ENCODE measurements at places on chromosomes 7 and 10.

GRCh38 chr10:43417950-43418768, 9.2 kb upstream of the HNRNPF start:
- no peak for DNase-seq

DNA sequence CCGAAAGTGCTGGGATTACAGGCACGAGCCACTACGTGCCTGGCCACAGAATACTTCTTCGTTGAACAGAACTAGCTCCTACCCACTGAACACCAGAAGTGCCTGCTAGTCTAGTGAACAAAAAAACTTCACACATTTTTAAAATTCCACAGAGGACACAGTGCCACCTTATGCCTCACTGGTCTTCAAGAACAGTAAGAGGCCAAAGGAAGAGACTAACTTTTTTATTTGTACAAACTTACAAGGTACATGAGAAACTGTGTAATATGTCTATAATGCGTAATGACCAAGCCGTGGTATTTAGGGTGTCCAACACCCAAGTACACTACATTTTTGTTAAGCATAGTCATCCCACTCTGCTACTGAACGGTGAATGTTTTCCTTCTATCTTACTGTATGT, 144.4 kb upstream of the PTER start:
- DNase-seq = no peak

DNA sequence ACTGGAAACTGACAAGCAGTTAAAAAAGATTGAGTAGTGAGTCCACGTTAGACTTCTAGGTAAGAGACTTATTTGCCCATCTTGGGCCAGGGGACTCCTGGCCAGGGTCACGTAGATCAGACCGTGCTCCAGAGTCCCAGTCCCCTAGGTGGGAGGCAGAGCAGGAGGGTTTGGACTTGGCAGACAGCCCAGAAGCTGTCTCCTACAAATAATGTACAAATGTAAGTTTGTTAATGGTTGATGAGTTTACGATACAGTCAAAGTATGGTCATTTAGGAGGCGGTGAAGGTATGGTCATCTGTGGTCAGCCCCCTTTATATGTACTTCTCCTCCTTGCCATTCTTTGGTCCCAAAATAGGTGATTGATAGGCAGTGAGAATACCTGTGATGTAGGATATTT, 28.2 kb downstream of the INPP5F start:
- no peak for DNase-seq

GRCh38 chr7:132276234-132276630, 300.0 kb downstream of the PLXNA4 start:
- DNase-seq = no peak

DNA sequence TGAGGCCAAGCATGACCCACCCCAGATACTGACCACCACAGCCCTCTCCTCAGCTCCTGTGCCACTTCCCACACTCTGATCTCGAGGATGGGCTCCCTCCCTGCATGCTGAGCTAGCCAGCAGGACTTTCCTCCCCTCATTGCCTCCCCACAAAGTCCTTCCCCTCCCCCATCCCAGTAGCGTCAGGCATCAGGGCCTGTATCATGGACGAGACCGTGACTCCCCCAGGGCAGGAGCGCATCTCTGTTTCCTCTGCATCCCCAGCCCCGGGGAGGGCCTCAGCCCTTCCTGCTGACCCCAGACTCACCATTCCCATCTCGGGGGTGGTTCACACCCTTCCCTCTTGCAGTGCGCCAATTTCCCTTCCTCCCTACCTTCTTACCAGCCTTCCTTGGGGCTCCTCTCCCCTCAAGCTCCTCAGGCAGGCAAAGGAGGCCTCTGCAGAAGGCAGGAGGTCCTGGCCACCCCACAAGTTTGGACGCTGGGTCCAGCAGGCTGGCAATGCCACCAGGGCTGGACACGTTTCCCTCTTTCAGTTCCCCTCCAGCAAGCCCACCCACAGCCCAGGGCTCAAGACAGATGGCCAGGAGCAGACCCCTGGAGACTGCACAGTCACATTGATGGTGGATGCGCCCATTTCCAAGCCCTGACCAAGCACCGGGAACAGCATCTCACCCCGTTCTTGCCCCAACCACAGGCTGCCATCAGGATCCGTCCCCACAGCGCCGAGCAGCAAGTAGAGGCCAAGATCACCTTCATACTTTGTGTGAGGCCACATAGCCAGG, 36.5 kb downstream of the GRID1 start:
- DNase-seq = no peak

- DNase-seq = no peak
Measured at GRCh38 chr7:84022684-84023308, 171.8 kb downstream of the SEMA3A start.

- no peak for DNase-seq
Measured at GRCh38 chr7:91674470-91674869, 206.0 kb downstream of the MTERF1 start.

DNA sequence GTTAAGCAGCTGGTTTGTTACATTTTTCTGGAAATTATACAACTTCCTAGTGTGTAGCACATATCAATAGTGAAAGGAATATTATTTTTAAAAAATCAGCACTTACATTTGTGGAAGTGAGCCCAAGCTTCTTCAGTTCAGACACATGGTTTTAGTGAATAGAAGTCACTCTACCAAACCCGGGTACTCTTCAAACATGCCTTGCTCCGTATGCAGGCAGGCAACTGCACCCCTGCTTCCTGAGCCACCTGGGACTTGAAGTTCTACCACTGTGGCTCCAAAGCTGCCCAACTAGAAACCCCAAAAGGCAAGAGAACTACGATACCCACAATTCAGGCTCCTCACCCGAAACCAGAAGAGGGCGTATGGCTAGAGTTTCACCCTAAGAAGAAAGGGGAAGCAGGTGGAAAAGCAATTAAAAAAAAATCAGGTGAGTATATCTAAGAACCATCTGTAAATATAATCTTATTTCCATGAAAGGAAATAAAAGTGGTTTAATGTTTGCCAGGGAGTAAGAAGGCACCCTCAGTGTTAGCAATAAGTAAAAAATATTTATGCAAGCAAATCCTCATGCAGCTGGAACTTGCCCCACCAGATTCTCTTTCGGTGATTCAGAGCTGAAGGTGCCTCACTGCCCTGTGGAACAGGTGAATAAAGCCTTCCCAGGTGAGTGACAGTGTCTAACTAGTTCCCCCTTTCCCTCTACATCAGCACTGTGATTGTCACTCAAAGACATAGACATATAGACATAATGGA, at the start of gene MACC1:
Gene MACC1 (minus strand): TSS at position 192 of the 756 bp plus-strand sequence. CDS start 55,522 bp downstream, outside the sequence.
- DNase-seq = no peak

GRCh38 chr10:49264177-49264677, 34.7 kb upstream of the C10orf71 start:
- no peak for DNase-seq

DNA sequence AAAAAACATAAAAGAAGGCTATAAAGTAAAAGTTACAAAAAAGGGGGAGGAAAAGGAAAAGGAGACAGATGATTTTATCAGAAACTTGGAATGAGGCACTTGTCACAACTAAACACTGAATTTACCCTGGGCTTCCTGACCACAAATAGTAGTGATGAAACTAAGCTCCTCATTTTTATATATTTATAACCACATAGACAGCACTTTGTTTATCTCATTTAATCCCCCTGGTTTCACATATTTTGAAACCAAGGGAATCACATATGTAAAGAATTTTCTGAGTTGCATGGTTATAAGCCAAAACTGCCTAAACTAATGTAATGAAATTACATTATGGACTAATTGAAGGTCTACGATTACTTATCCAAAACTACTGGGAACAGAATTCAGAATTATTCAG, 39.6 kb upstream of the MET start:
- no peak for DNase-seq

DNA sequence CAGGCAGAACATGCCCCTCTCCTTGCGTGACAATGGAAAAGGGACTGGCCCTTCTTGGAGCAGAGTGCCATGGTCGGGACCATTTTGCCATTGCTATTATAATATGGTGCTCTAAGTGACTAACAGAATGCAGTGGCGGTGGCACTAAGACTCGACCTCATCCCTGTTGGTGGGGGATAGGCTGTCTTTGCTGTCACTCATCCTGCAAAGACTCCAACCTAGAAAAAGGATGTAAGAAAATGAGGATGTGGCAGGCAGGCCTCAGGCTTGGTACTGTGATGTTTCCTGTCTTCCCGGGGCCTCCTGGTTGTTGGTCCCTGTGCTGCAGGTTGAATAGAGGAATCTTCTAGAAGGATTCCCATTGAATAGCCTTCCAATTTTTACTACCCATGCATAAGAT, 18.6 kb downstream of the BLNK start:
- no peak for DNase-seq

DNA sequence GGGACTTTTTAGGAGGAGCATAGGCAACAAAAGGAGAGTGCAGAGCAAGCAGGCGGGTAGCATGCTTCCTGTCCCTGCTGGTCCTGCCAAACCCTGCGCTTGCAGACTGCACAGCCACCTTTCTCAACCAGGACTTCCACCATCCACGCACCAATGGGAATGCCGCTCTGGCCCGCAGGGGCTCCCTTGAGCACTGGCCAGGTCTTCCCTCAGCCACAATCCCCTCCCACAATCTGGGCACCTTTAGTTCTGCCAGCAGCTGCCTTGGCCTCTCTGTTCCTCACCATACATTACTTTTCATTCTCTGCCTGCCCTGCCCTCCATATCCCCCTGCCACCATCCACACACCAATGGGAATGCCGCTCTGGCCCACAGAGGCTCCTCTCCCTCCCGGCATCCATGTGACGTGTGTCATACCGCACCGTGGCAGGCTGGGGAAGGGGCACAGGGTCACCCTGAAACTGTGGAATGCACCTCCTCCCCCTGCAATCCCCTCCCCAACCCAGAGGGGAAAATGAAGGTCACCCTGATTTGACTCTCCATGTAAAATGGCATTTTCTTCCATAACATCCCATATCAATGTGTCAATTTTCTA, 97.3 kb upstream of the MACROH2A2 start:
- DNase-seq = no peak

GRCh38 chr10:65342245-65342644, 1583.6 kb upstream of the LRRTM3 start:
- no peak for DNase-seq

DNA sequence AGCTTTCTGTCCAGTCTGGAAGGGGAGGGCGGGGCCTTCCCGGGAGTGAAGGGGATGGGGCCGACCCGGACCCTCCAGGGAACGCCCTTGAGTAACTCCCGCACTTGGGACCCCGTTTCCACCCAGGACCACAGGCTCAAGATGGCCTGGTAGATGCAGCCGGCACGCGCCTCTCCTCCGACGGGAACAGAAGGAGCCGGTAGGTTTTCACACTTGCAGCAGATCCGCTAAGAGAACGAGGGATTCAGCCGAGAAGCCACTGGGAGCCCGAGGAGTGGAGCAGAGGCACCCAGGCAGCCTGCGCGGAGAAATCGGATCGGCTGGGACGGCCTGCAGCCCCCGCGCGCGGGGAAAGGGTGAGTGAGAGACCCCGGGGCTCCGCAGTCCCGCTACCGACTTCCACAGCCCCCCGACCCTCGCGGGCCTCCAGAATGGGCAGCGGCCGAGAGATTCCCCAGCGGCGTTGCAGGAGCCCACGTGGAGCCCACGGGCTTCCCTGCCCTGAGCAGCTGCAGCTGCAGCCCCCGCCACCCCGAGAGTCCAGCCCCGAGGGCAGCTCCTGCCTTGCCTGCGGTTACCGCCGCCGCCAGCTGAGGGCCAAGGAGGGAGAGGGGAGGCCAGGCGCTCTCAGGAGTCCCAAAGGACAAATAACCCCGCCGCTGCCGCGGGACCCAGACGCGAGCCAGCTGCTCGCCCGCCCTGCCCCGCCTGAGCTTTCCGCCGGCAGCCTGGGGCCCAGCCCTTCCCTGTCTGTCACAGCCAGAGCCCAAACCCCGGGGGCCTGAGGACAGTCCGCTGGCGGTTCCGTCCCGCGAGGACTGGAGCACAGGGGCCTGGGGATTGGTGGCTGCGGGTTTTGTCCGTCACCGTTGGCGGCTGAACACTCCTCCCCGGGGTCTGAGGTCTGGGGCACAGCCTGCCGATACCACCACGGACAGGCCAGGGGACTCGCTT, 21.8 kb downstream of the IFT22 start:
- no peak for DNase-seq

- DNase-seq = no peak
Measured at GRCh38 chr10:52662256-52662655, 110.3 kb downstream of the MBL2 start.

DNA sequence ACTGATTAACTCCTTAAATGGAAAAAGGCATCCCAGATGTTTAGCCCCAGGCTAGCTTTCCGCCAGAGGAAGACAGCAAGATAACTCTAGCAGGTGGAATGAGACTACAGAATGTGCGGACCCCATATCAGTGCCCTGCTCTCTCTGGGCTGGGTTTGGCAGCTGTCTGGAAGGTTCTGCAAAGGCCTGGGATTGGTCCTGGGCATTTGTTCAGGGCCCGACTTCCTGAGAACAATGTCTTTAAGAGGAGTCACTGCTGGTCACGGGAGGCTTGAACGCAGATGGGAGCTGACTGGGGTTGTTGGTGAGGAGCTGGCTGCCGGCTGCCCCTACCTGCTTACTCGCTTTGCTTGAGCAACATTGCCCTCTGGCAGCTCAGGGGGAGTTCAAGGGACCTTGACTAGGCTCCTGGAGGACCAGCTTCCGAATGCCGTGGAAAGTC, 130.6 kb upstream of the BTBD16 start:
- DNase-seq = no peak

DNA sequence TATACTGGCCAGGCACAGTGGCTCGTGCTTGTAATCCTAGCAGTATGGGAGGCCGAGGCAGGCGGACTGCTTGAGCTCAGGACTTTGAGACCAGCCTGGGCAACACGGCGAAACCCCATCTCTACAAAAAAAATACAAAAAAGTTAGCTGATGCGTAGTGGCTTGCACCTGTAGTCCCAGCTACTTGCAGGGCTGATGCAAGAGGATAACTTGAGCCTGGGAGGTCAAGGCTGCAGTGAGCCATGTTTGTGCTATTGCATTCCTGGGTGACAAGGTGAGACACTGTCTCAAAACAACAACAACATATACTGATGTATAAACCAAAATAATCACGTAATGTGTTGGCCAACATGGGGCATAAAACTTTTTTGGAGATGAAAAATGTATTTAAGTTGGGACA, 6.4 kb upstream of the NPM3 start:
- DNase-seq = no peak

- DNase-seq = no peak
Measured at GRCh38 chr10:67818323-67818722, 19.7 kb downstream of the DNAJC12 start.

GRCh38 chr7:32385316-32385956, 104.7 kb downstream of the LSM5 start:
- no peak for DNase-seq

- no peak for DNase-seq
Measured at GRCh38 chr10:129993621-129994020, 29.5 kb upstream of the EBF3 start.

- DNase-seq = no peak
Measured at GRCh38 chr10:88080213-88080612, 216.8 kb downstream of the PTEN start.

- DNase-seq = no peak
Measured at GRCh38 chr10:50063100-50063499, 4.7 kb upstream of the WASHC2A start.

GRCh38 chr7:41492603-41493002, 210.3 kb downstream of the INHBA start:
- no peak for DNase-seq

DNA sequence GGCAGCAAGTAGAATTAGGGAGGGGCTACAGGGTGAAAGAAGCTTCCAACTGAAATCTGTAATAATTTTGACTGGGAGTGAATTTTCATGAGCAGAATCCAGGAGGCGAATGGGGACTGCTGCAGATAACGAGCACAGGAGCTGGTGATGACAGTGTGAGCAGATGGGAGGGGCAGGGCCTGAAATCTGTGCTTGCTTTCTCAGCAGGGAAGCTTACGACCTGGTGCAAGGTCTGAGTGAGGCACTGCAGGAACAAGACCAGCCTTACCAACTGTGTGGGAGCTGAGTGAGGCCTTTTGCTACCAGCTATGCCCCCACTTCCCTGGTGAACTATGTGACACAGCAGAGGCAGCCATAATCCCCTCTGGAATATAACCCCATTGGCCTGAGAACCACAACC, 109.8 kb downstream of the HPSE2 start:
- DNase-seq = no peak
